Activated CD4-positive, alpha-beta T cell treated with anti-CD3 and anti-CD28 coated beads, Interleukin-2, amount 10 ng/mL, durations not matched to agents 24 days and 14 days (primary cell): ENCODE measurements at places on chromosomes 2 and 18. TPM values are rescaled to one million over a fixed set of nuclear protein-coding genes. Genes with fewer than 3 reads are reported as not detected.

DNA sequence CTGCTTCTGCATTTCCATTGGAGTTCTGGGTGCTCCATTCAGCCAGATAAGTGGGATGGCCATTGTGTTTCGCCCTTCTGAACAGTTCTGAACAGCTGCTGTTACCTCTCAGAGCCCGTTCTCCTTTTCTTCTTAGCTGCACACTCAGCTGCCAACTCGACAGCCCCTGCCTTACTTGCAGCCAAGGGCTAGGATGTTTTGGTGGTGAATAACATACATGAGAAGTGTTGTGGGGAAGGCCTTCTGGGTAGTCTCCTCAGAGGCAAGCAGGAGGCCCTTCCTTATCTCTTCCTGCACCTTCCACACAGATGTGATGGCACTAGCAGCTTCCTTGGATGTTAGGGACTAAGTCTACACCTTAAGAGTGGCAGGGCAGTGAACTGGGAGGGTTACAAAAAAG lies 138.4 kb upstream of the NOSTRIN start:
- no peaks in the 10 kb centered on the region for H3K27me3 ChIP-seq
- DNase-seq: no peak
- H3K27ac ChIP-seq: no peak overlapping the region
- peaks cover 6% of the 10 kb centered on the region for H3K36me3 ChIP-seq
- H3K4me3 ChIP-seq: no peak overlapping the region
- H3K4me1 ChIP-seq: peaks cover 12% of the 10 kb centered on the region

- no peaks in the 10 kb centered on the region for H3K4me1 ChIP-seq
- DNase-seq: no peak
- no peak overlapping the region for H3K27ac ChIP-seq
- no peak overlapping the region for H3K4me3 ChIP-seq
- H3K36me3 ChIP-seq: peaks cover 4% of the 10 kb centered on the region
Measured at GRCh38 chr2:203361922-203362321, 33.7 kb downstream of the ABI2 start.

DNA sequence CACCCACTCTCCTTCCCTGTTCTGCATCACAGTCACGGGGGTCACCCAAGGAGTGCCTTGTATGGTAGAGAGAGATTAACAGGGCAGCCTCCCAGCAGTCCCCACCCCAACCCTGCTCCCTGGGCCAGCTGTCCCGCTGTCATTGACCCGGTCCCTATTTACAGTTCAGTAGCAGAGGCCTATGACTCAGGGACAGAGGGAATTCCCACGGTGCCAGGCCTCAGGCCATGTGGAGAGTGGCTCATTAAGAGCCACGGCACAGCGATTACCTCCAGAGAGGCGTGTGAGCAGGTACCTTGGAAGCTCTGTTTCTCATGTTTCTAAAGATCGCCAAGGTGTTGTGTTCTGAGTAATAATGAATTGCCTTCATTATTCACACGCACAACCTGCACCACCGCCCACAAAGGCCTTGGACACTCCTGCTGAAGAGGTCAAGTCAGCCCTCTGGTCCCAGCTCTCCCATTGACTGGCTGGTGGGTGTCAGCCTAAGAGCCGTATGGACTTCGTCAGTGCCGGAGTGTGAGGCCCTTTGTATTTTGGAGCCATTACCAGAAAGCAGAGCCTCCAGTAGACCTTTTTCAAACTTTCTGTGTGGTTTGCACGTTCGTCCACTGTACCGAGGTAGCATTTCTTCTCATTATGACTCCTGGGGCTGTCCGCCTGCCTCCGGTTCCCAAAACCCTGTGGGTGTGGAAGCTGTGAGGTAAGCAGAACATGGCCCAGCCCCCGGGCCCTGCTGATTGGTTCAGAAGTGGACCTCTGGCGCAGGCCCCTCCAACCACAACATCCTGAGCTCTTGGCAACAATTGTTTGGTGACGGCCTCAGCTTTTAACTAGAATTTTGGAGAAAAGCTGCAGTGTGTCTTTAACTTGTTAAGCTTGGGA lies 47.0 kb downstream of the SERTAD2 start:
- peaks cover 24% of the 10 kb centered on the region for H3K4me1 ChIP-seq
- peaks cover 6% of the 10 kb centered on the region for H3K36me3 ChIP-seq
- peak; percentile 96 for DNase-seq

M1AP gene
- not detected in 2 replicates for total RNA-seq

DNA sequence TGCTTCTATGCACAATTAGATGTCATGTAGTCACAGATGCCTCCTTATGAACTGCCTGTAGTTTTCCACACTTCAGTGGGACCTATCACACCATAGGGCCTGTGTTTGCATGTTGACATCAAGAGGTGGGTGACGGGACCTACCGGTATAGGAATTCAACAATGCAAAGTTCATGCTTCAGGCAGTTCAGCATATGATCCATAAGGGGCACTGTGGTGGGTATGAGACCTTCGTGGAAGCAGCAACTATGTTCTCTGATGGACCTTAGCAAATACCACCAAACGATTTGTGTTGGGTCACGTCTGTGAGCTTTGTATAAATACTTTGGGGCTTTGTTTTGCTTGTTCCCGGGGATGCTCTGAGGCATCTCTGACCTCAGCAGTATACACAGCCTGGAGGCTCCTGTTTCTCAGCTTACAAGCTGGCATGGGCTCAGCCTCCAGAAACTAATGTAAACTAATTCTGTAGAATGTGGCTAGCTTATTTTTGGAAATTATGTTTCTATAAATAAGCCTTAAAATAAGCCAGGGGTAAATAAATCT lies 111.6 kb downstream of the DTNA start:
- H3K36me3 ChIP-seq: no peaks in the 10 kb centered on the region
- H3K27me3 ChIP-seq: no peaks in the 10 kb centered on the region
- H3K4me1 ChIP-seq: no peaks in the 10 kb centered on the region
- H3K27ac ChIP-seq: no peak overlapping the region
- no peak for DNase-seq

DNA sequence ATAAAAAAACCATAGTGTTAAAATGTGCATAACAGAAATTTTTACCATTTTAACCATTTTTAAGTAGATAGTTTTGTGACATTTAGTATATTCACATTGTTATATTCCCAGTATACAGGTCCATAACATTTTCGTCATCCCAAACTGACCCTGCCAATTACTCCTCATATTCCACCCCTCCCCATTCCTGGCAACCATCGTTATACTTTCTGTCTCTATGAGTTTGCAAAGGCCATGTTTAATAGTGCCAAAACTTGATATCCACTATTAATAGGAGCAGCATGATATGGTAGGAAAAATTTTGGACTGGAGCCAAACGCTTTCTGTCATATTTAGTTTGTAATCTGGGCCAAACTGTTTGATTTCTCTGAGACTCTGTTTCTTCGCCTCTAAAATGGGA lies 30.9 kb downstream of the PLCL1 start:
- no peak overlapping the region for H3K27ac ChIP-seq
- peaks cover 4% of the 10 kb centered on the region for H3K36me3 ChIP-seq
- H3K4me1 ChIP-seq: peaks cover 20% of the 10 kb centered on the region
- no peak for DNase-seq

DNA sequence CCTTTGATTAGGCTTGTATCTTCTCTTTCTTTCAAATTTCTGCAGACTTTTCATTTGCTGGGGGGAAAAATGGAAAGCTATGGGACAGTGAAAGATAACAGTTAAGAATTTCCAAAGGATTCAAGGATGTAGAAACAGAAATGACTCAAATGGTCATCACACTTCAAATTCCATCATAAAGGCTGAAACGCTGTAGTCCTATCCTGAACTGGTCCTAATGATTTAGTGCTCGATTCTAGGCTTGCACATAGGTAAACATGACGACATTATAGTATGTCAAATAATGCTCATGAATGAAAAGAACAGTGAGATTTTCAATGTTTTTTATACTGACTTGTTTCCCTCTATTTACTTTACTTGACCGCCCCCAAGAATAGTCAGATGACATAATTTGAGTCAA lies 15.7 kb upstream of the MMADHC start:
- no peaks in the 10 kb centered on the region for H3K36me3 ChIP-seq
- H3K4me1 ChIP-seq: peaks cover 11% of the 10 kb centered on the region

DNA sequence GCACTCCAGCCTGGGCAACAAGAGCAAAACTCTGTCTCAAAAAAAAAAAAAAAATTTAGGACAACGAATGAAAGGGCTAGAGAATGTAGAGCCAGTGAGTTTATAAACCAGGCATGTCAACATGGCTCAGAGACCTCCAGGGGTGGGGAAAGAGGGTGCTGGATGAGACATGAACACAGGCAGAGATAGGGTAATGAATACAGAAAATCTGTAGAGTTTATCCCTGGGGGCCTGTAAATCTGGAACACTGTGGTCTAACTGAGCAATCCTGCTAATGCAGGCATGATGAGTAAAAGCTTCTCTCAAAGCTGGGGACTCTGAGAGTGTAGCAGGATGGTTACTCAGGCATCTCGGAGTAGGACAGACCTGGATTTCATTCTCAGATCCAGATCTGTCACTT lies 59.2 kb upstream of the IGFBP2 start:
- DNase-seq: no peak
- no peak overlapping the region for H3K4me3 ChIP-seq
- no peak overlapping the region for H3K27ac ChIP-seq
- peaks cover 10% of the 10 kb centered on the region for H3K4me1 ChIP-seq
- H3K36me3 ChIP-seq: no peaks in the 10 kb centered on the region

C2orf66 gene
- total RNA-seq: 0.17 and 0.33 TPM in 2 replicates

DNA sequence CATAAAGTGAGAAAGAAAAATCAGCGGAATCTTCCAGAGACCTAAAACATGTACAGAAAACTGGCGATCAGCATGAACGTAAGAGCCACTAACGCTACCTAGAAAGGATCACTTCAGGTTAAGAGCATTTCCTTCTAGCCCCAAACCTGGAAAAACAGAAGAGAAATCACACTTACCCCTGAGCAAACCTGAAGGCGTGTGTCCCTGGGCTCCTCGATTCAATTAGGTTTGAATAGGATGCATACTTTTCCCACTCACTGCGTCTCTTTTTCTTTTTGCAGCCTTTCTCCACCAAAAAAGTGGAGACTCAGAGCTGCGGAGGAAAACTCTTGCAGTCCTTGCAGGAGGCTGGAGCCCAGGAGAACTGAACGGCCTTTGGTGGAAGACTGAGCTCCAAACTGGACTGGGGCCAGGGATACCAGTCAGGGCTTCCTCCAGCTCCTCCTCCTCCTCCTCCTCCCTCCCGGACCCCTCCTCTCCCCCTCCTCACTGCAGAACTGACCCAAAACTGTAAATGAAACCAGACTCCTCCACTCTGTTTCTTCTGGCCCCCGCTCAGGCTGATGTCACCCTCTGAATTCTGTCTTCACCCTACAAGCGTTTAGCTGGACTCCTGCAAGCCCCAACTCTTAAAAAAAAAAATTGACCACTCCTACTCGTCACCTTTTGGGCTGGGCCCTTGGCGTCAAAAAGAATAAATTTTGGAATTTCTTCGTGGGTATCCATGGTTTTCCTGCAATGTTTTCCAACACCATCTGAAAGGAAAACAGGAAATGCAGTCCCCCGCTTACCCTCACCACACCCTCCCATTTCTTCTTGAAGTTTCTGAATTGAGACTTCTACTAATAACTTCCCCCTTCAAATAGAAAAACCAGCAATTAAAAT lies at the start of gene COL6A3:
TSS of gene COL6A3 (minus strand) at position 388 of the 885 bp plus-strand sequence. CDS start 17,347 bp downstream, outside the sequence.
- peaks cover 3% of the 10 kb centered on the region for H3K4me1 ChIP-seq
- no peak within 1 kb of the TSS for H3K27ac ChIP-seq
- no peaks in the 10 kb centered on the region for H3K36me3 ChIP-seq
- no peak within 1 kb of the TSS for H3K4me3 ChIP-seq
- peaks cover 1% of the 10 kb centered on the region for H3K27me3 ChIP-seq
- no peak for DNase-seq

GRCh38 chr2:203280428-203281064 lies 41.7 kb downstream of the CYP20A1 start:
- H3K36me3 ChIP-seq: peaks cover 43% of the 10 kb centered on the region
- H3K4me1 ChIP-seq: no peaks in the 10 kb centered on the region
- H3K27me3 ChIP-seq: no peaks in the 10 kb centered on the region

GRCh38 chr2:105545730-105546627 lies 147.1 kb upstream of the FHL2 start:
- H3K36me3 ChIP-seq: no peaks in the 10 kb centered on the region
- H3K4me1 ChIP-seq: peaks cover 4% of the 10 kb centered on the region
- peak; percentile 89 for DNase-seq
- H3K4me3 ChIP-seq: no peak overlapping the region

SERPINB11 gene
- not detected in 2 replicates for total RNA-seq

DNA sequence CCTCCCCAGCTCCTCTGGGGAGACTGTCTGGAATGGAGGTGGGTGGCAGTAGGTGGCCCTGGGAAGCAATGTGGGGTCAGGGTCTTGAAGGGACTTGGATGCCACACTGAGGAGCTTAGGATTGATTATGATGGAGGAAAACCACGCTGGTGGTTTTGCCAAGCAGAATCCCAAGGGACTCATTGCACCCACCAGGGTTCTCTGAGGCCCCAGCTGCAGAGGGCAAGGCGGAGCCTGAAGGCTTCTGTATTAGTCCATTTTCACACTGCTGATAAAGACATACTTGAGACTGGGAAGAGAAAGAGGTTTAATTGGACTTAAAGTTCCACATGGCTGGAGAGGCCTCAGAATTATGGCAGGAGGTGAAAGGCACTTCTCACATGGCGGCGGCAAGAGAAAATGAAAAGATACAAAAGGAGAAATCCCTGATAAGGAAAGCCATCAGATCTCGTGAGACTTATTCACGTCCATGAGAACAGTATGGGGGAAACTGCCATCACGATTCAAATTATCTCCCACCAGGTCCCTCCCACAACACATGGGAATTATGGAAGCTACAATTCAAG lies 87.2 kb upstream of the YWHAQ start:
- no peak for DNase-seq
- no peak overlapping the region for H3K27ac ChIP-seq
- H3K4me3 ChIP-seq: no peak overlapping the region
- H3K4me1 ChIP-seq: peaks cover under 1% of the 10 kb centered on the region
- no peaks in the 10 kb centered on the region for H3K27me3 ChIP-seq
- H3K36me3 ChIP-seq: no peaks in the 10 kb centered on the region

GRCh38 chr18:13493079-13493478 lies 233.3 kb downstream of the FAM210A start:
- DNase-seq: no peak
- peaks cover 27% of the 10 kb centered on the region for H3K36me3 ChIP-seq

DNA sequence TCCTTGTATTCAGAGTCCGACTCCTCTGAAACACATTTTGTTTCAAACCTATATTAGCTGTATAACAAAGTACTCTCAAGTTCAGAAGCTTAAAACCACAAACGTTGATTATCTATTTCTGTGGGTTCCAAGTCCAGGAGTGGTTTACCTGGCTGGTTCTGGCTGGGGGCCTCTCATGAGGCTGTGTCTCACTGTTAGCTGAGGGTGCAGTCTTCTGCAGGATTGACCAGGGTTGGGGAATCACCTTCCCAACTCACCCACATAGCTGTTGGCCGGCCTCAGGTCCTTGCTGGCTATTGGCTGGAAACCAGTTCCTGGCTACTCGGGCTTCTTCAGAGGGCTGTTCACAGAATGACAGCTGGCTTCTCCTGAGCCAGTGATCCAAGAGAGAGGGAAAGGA lies 18.0 kb upstream of the ATIC start:
- no peaks in the 10 kb centered on the region for H3K36me3 ChIP-seq
- H3K4me1 ChIP-seq: no peaks in the 10 kb centered on the region
- no peak overlapping the region for H3K4me3 ChIP-seq
- H3K27me3 ChIP-seq: peaks cover 3% of the 10 kb centered on the region
- no peak overlapping the region for H3K27ac ChIP-seq
- no peak for DNase-seq

KRTCAP3 gene
- total RNA-seq: 4.6 and 5.2 TPM in 2 replicates

- H3K27ac ChIP-seq: peak overlapping the region; percentile 62
- H3K27me3 ChIP-seq: no peaks in the 10 kb centered on the region
- H3K4me1 ChIP-seq: peaks cover 20% of the 10 kb centered on the region
- no peaks in the 10 kb centered on the region for H3K36me3 ChIP-seq
- H3K4me3 ChIP-seq: peak overlapping the region; percentile 15
Measured at GRCh38 chr2:181420259-181421130, 36.7 kb upstream of the ITGA4 start.

TRIM43 gene
- not detected in 2 replicates for total RNA-seq
